ENCODE measurements at places on chromosomes 5 and 9. TPM values are rescaled to one million over a fixed set of nuclear protein-coding genes. Genes with fewer than 3 reads are reported as not detected.

Gene TTC16
- not detected for total RNA-seq

Gene HTR1A
- total RNA-seq: not detected

Gene RNF180
- 9.8 TPM for total RNA-seq

Gene PCDHGB1
- total RNA-seq: 1.4 TPM

Gene PLPPR1
- not detected for total RNA-seq

- no peak for DNase-seq
Observed at GRCh38 chr9:91659529-91660495, 236.2 kb upstream of the NFIL3 start.

DNA sequence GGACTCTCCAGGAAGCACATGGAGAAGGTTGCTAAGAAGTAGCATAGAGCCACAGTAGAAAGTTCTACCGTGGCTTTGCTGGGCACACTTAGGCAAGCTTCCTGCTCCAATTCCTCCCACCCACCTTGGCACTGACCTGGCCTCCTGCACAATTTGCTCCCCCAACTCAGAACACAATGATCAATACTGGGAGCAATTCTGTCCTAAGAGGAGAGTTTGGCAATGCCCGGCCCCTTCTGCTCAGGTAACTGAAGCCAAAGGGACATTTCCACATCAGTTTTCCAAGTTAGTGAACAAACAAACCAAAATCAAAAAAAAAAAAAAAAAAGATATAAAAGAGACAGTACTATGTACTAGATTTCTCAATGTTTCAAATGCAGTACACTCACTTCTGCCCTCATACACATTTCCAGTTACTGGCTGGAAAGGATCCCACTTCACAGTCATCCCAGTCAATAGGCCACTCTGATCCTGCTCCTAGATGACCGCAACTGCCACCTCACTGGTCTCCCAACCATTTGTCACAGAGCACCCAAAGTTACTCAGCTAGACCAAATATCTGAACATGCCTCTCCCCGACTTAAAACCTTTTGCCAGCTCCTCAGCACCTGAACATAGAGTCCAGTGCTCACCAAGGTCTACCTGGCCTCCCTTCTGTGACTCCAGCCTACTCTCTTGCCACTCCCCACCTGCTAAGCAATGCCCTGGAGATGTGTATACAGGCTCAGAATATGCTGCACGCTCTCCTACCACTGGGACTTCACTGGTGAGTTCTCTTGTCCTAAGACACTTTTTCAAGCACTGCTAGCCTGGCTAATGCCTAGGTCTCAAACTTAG, 21.3 kb downstream of the ABCA1 start:
- DNase-seq: no peak

GRCh38 chr5:19241690-19242089, 746.3 kb downstream of the CDH18 start:
- DNase-seq: no peak

- DNase-seq: no peak
Observed at GRCh38 chr5:149792540-149793255, 62.6 kb downstream of the PPARGC1B start.

GRCh38 chr5:107980923-107981692, 310.4 kb upstream of the EFNA5 start:
- DNase-seq: no peak

DNA sequence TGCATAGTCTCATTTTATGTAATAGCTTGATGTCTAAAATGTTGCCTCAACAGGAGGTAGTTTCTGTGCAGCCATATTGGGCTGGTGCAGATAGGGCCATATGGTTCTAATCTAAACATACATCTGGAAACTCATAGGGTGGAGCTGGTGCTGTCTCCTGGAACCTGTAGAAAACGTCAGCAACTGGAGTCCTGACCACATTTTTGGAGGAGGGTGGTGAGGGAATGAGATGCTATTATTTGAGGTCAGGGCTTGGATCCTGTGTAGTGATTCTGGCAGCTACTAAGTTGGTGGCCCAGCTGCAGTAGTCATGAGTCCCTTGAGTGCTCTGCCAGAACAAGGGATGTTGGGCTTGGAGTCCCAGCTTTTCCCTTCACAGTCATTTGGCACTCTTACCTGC, 14.1 kb downstream of the MAN2A1 start:
- no peak for DNase-seq

DNA sequence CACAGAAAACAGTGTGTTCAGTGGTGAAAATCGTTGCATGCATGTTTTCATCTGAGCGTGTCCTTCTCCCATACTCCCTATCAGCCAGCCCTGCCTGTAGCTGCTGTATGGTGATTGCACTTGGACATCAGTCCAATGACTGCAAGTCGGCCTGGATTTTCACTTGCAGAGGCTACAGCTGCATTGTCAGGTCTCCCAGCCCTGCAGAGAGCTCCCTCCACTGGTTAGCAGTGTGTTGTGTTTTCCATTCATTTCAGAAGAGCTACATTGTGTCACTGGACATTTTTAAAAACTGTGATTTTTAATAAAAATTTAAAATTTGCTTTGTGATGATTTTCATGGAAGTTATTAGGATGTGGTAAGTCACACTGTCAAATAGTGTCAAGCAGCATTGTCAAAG, 96.6 kb downstream of the SYK start:
- no peak for DNase-seq

DNA sequence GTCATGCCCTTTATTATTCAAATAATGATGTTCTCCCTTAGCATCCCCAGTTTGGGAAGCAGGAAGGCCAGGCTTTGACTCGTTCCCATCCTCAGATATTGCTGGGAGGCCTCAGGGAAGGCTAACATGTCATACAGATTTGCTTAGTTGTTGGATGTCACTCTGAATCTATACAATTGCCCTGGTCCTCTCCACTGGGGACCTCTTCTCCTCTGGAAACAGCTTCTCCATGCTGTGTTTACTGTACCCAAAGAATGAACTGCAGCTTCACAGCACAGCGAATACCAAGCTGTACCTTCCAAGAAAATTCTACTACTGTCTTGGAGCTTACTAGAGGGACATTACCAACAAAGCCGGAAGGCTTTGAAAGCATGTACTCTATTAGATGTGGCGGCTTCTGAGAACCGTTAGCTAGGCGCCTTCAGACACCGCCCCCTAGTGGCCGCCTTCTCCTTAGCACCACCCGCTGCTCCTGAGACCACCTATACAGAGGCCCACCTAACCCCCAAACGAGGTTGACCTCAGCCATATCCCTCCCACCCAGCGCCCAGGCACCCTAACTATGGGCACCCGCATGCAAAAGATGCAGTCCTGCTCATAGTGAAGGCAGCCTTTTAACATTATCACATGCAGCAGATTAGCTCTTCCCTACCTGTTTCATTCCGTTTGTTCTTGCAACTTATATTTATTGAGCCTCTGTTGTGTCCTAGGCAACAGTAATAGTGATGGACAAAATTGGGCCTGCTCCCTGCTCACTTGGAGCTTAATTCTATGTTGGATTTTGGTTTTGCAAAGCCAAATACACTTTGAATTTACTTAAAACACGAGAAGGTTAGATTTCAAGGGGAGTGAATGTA, 34.9 kb upstream of the FOXI1 start:
- DNase-seq: no peak

- DNase-seq: no peak
Observed at GRCh38 chr5:89823046-89823445, 586.5 kb downstream of the CETN3 start.

DNA sequence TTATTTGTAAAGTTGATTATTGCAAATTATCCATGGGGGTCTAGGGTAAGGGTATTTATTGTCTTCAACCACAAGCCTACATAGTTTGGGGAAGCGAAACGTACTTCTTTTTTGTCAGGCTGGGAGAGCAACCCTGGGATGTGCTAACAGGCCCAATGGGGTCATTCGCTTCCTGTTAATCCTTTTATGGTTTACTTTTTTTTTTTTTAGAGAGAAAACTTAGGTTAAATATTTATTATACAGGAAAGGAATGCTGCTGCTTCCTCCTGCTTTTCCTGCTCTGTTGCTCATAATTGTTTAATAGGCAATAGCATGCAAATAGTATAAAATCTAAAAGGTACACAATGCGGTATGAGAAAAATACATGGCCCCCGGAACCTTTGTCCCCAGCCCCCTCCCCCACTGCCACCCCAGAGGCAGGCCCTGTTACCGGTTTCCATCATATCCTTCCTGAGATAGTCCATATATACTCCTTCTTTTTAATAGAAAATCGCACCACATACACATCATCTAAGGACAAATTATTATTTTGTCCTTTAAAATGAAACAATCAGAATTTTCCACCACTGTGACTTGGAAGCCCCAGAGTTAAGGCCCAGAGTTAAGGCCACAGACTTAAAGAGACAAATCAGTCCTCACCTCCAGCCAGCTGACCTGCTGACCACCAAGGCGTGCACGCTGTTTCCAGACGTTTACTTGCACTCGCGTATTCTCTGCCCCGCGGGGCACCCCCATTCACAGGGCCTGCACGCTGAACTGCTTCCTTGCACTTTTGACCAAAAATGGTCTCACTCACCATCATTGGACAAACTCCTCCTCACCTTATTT, 83.9 kb downstream of the NDFIP1 start:
- DNase-seq: no peak

DNA sequence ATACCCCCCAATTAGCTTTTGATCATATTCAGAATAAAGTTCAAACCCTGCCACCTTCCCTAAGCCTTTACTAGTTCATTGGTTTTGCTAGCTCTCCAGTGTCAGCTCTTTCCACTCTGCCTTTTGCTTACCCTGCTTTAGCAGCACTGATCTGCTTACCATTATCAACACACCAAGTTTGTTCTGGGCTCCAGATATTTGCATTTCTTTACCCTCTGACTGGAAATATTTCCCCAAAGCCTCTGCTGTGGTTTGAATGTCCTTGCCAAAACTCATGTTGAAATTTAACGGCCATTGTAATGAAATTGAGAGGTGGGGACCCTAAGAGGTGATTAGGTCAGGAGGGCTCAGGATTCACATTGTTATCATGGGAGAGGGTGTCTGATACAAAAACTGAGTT, 99.5 kb downstream of the GCNT1 start:
- DNase-seq: no peak

All from omental fat pad (tissue), 4 donors.